SIG-M5 (cell line): ENCODE measurements at places on chromosomes 12 and 14.

DNA sequence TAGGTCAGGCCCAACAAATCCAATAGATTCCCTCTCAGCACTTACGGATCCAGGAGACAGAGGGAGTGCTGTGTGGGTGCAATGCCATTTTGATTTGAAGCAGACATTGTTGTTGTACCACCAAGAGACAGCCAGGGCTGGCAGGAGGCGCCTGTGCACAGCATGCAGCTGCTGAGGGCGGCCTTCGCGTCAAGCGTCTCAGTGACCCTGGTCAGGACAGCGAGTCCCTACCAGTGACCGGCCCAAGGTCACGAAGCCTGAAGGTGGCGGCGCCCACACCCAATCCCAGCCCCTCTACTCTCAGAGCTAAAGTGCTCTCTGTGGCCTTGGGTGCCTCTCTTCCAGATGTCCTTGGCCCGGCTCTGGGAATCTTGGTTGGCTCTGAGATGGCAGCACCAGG, 40.5 kb downstream of the PRMT8 start:
- DNase-seq: no peak

GRCh38 chr12:62191491-62192179, 68.6 kb upstream of the USP15 start:
- DNase-seq: no peak

- no peak for DNase-seq
Observed at GRCh38 chr12:106564678-106565329, 18.0 kb upstream of the RFX4 start.

- DNase-seq: no peak
Observed at GRCh38 chr14:68961781-68962584, 17.1 kb downstream of the ACTN1 start.

DNA sequence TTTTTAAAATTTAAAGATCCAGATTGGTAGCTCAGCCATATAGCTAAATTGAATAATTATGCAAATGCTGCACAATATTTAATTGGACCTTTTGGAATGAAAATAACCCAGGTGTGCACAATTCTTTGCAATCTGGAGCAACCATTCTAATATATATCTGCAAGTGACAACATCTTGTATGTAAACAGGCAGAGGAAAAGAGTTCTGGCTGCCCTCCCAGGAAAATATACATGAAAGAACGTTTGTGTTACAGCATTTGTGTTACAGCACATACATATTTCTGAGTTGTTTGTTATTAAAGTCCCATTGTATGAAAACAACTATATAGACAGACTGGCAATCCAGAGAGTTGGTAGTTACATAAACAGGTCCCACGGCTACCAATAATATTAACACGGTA, 377.5 kb downstream of the DIO2 start:
- no peak for DNase-seq

DNA sequence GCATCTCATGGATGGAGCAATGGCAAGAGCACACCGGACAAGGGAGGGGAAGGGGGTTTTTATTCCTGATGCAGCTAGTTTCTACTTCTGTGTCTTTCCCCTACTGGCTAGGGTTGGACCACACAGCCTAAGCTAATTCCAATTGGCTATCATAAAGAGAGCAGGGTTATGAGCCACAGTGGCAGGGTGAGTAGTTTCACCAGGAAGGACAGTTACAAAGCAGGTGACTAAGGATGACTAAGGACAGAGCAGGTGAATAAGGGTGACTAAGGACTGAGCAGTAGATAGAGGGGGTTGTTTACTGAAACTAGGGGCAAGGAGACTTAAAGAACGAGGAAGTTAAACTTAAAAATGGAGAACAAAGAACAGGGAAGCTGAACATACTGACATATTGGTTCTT, 321.4 kb upstream of the SEL1L start:
- DNase-seq: no peak

- DNase-seq: no peak
Observed at GRCh38 chr12:106178562-106178961, 39.8 kb upstream of the NUAK1 start.

DNA sequence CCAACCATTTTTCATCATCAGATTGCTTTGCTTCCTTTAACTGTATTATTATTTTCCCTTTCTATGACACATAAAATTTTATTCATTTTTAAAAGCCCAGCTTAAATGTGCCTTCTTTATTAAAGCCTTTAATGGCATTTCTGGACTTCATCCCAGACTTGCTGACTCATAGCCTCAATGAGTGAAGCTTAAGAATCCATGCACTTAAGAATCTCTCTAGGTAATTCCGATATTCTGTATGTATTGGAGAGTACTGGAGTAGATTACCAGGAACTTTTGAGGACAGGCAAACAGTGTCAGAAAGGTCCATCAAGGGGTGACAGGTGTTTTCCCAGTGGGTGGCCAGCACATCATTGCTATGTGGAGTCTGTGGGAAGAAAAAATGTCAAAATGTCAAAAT, 107.9 kb downstream of the PTPRQ start:
- DNase-seq: no peak

GRCh38 chr12:96521895-96522682, 32.7 kb downstream of the CFAP54 start:
- DNase-seq: no peak

GRCh38 chr12:2826036-2826435, 8.8 kb downstream of the NRIP2 start:
- no peak for DNase-seq

GRCh38 chr14:106506881-106507305, 980.5 kb downstream of the TMEM121 start:
- no peak for DNase-seq

GRCh38 chr14:76412501-76412900, 36.6 kb downstream of the ESRRB start:
- DNase-seq: no peak

- DNase-seq: no peak
Observed at GRCh38 chr12:109701064-109701463, 12.6 kb upstream of the FAM222A start.

DNA sequence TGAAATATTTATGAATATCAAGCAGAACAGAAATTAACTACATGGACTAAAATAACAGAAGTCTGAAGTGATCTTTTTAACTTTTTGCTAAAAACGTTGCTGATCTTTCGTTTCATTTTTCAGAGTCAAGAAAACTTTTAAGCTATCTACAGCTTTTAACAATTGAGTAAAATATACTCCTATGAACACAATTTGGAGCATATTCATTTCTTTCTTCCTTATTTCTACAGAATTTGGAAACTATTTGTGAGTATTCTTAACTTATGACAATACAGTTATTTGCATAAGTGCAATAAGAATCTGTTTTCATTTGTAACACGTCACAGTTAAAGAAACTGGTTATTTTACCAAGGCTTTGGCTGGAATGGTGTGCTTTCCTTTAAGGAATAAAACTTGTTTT, 21.0 kb upstream of the B4GALNT1 start:
- DNase-seq: no peak

DNA sequence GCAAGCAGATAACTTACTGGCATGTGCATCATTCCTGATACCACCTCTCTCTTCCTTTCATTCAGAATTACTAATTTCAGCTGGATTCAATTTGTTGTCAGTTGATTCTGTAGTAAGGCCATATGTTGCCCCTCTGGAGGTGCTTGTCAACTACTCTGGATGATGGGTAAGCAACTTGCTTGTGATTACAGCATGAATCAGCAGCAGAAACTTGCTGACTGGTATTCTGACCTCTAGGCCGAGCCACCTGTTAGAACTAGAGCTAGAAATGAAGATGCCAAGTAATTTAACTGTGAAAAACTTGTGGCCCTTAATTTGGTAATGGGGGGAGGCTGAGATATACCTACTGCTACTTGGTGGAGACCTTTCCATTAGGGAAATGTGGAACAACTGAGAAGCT, 5.1 kb downstream of the RNF10 start:
- DNase-seq: no peak

DNA sequence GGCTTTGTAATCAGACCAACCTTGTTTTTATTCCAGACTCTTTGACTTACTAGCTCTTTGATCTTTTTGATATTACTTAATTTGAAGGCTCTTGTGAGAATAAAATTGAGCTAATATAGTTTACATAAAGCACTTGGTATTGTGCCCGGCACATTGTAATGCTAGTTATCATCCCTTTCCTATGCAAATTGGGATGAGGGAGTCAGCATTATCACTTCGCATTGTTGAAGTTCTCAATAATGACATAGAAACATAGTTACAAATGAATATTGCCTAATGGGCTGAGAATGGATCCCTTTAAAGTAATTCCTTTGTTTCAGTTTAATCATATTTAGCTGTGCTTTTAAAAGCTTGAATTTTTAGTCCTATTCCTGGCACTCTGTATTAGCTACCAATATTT, 36.6 kb downstream of the SUPT16H start:
- no peak for DNase-seq

GRCh38 chr12:79895071-79895470, 39.8 kb downstream of the PPP1R12A start:
- no peak for DNase-seq

DNA sequence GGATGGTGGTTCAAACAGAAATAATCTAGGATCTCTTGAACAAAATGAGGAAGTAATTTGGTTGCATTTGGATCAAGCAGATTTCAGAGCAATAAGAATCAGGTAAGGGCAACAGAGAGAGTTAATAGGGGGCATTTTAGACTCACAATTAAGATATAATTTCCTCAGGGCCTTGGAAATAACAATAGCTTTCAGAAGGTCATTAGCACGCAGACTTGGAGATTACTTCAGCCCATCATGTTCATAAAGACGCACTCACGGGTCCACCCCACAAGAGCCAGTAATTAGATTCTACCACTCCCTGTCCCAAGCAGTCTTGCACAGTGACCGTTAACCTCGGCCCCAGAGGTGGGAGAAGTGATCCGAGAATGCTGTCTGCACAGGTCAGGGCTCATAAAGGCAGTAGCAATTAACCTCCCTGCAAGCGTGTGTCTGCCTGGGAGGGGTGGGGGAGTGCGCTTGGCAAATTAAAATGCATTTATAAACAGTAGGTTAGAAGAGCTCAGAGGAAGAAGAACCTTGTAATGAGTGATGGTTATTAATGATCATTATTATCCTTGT, 125.7 kb upstream of the CCDC196 start:
- DNase-seq: no peak

DNA sequence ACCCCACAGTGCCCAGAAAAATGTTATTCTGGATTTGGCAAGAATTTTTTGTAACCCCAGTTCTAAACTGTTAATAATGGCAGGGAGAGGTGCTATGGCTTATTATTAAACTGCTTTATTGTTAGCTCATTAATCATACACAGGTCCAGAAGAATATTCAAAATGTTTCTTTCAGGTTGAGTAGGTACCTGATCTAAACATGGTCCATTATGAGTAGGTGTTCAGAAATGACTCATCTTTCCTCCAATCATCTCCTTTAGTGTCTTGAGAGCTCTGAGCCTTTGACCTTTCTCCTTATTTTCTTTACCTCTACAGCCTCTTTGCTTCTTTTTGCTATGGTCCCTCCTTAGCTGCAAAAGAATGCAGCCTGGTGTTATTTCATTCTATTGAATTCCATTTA, 211.0 kb upstream of the GARIN6 start:
- DNase-seq: no peak

DNA sequence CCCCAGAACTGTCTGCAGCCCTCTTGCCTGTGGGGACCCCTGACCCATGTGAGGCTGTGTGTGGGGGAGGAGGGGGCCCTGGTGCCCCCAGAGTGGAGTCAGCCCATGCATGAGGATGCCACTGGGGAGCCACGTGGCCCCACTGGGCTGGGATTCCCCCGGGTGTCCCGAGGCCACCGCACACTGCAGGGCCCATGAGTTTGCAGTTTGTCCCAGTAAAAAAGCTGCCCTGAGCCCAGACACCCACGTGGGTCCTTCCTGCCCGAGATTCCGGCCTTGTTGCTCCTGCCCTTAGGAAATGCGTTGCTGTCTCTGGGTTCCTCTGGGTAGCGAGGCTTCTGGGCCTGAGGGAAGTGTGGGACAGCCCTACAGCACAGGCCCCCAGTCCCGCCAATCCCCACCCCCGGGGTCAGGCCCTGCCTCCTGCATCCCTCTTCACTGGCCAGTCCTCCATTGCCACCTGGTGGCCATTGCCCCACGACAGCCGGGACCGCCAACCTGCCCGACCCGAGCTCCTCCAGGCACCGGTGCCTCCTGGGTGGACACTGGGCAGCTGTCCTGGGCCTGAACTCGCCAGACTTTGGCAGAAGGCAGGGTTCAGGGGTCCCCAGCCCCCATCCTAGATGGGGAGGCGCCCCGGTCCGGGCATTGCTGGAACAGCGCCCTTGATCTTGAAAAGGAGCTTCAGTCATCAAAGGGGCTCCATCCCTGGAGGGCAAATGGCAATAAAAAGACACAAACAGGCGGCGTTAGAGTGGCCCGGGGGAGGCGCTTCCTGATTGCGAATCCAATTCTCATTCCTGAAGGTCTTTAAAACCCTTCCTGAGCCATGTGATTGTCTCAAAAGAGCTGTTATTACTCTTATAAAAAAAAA, 15.6 kb upstream of the C14orf180 start:
- no peak for DNase-seq

- no peak for DNase-seq
Observed at GRCh38 chr12:63354969-63355368, 204.0 kb upstream of the AVPR1A start.

- no peak for DNase-seq
Observed at GRCh38 chr12:71170456-71170855, 12.7 kb upstream of the TSPAN8 start.

DNA sequence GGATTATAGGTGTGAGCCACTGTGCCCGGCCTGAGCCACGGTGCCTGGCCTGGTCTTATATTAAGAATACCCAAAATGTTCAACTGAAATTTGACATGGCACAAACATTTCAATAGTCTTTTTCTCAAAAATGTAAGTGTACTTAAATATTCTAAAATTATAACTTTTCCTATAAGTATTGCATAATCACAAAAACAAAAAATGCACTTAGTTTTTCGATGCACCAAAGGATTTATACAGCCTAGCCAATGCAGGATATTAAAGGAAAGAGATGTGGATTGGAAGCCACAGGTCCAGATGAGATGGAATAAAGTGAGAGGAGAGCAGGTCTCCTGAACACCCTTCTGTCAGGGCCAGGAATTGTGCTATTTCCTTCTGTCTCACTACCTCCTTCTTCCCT, 62.8 kb downstream of the ZC3H14 start:
- DNase-seq: no peak

- no peak for DNase-seq
Observed at GRCh38 chr12:56616925-56617324, 13.2 kb downstream of the BAZ2A start.

DNA sequence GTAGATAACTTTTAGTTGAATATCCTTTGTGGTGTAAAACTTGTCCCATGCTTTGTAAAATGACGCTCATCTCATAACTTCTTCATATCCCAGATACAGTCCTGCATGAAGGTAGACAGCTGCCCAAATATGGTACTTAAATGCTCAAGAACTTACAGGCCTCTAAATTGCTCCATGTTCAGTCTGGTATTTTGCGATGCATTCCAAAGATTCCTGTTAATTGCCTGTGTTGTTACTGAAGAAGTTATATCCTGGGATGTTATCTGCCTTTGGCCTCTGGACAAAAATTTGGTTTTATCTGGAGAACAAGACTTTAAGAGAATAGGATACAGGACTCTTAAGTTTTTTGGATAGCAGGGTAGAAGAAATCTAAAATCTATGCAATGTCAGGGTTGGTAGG, 473.0 kb downstream of the PCNX1 start:
- DNase-seq: no peak
